ENCODE measurements at places on chromosomes 1 and 21.

- no peak for DNase-seq
These were observed 64.2 kb downstream of the SLX9 start for GRCh38 chr21:45004059-45004422.

GRCh38 chr1:30929944-30930525 lies 21.5 kb upstream of the SDC3 start:
- DNase-seq, result no peak

- no peak for DNase-seq
These were observed 91.1 kb downstream of the SLC44A5 start for GRCh38 chr1:75519651-75520427.

GRCh38 chr1:159214149-159214760 lies 9.6 kb downstream of the ACKR1 start:
- peak; percentile 32 for DNase-seq

DNA sequence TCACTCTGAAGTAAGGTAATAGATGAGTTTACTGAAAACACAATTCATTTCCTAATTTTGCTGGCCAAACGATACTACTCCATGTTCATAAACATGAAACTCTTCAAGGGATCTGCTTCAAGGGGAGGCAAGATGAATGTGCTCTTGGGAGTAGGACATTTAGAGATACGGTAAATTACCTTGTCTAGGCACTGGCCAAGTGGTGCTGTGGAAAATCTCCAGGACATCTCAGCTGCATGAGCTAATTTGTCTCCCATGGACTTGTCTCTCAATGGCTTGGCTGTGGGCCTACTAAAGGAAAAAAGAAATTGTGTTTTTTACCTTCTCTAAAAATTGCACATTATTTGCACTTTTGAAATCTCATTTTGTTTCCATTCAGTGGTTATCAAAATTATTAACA lies 780.6 kb downstream of the LTN1 start:
- DNase-seq, result no peak

GRCh38 chr1:66282891-66283621 lies 250.9 kb upstream of the SGIP1 start:
- DNase-seq, result peak; percentile 53

GRCh38 chr1:89763649-89763986 lies 57.2 kb upstream of the LRRC8D start:
- no peak for DNase-seq

DNA sequence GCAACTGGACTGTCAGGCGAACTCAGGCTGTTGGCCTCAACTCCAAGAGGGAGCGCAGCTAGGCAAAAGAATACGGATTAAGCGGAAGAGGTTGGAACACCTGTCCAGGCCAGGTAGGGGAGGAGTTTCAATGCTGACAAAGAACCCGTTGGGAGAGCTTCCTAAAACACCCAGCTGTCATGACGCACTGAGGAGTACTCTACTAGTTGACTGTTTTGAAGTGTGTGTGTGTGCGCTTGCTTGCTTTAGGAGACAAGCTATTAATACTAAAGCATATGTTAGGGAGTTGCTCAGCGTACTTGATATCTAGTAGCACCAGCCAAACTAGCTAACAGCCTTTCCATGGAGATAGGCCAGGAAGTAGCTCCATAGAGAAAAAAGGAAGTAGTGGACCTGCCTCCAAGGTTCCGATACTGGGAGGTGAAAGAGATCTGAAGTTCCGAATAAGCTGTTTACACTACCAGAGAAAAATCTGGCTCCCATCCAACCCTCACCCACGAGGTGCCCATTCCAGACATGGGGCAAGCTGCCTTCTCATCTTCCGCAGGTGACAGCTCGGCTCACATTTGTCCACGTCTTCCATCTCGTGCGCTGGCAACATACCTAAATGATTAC lies 974 bp upstream of the FNBP1L start:
- DNase-seq, result no peak

DNA sequence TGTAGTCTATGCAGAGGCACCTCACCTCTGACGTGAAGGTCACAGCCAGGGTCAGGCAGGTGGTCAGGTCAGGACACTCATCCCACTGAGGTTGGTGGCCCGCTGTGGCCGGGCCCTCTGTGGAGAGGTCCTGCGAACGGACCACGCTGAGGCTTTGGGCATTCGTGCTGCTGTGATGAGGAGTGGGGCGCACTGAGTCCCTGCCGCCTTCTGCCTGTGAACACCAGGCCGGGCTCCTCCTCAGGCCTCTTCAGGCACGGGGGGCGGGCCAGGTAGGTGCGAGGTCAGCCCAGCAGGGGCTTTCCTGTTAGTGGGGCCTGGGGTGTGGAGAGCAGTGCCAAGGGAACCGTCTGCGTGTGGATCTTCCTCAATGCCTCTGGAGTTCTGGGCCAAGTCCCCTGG lies 39.0 kb downstream of the COQ8A start:
- no peak for DNase-seq

- DNase-seq, result no peak
These were observed 4.9 kb upstream of the OPRD1 start for GRCh38 chr1:28807046-28807445.

DNA sequence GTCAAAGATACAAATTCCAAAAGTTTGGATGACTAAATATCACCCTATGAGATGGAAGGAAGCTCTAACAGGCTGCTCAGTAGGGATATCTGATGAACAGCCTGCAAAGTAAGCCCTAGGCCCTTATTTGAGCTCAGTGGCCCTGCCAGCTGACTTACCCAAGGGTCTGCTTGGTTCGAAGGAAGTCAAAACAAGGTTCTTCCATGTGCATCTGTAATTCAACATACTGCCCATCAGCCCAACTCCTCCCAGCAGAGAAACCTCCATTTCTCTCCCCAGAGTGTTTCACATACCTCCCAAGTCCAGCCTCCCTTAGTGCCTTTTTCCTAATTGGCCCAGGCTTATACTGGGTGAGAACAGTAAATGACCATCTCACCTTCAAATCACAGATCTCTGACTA lies 86.6 kb downstream of the NRDC start:
- no peak for DNase-seq

- DNase-seq, result no peak
These were observed 23.7 kb downstream of the FAF1 start for GRCh38 chr1:50936321-50936720.

DNA sequence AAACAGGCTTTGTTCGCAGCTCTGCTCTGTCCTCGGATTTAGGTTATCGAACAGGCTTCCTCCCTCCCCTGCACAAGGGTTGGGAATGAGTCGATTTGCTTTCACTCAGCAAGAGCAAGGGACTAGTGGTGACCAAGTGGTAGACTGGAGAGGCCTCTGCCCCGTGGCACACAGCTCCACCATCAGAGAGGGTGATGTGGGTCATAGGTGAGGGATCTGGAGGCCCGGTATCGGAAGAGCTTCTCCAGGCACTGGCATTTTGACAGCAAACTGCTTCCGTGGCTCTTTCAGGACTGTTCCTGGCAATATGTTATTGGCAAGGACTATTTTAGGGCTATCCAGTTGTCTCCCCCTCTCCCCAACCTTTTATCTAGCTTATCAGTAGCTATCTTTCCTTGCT lies 3.1 kb upstream of the ELF3 start:
- DNase-seq, result no peak

GRCh38 chr21:33403786-33404585 lies 773 bp downstream of the IFNGR2 start:
- peak; percentile 61 for DNase-seq

DNA sequence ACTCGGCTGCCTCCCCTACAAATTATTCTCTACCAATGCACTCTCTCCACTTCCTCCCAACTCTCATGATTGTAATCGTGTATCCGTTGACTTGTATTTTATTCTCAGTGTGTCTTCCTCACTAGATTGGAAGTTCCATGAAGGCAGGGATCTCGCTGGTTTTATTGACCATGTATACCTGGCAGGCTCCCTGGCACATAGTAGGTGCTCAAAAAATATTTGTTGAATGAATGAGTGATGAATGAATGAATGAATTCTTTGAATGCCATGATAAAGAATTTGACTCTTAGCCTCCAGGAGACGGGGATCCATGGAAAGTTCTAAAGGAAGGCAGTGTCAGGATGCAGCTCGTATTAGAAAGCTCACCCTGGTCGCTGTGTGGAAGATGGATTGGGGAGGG lies 28.8 kb upstream of the WASF2 start:
- no peak for DNase-seq

- peak; percentile 47 for DNase-seq
These were observed 4.4 kb downstream of the TGFB2 start for GRCh38 chr1:218349348-218350034.

- no peak for DNase-seq
These were observed 201.6 kb upstream of the NEGR1 start for GRCh38 chr1:72483846-72484357.

DNA sequence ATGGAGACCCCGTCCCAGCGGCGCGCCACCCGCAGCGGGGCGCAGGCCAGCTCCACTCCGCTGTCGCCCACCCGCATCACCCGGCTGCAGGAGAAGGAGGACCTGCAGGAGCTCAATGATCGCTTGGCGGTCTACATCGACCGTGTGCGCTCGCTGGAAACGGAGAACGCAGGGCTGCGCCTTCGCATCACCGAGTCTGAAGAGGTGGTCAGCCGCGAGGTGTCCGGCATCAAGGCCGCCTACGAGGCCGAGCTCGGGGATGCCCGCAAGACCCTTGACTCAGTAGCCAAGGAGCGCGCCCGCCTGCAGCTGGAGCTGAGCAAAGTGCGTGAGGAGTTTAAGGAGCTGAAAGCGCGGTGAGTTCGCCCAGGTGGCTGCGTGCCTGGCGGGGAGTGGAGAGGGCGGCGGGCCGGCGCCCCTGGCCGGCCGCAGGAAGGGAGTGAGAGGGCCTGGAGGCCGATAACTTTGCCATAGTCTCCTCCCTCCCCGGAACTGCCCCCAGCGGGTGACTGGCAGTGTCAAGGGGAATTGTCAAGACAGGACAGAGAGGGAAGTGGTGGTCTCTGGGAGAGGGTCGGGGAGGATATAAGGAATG lies 505 bp downstream of the LMNA start:
- DNase-seq, result no peak

DNA sequence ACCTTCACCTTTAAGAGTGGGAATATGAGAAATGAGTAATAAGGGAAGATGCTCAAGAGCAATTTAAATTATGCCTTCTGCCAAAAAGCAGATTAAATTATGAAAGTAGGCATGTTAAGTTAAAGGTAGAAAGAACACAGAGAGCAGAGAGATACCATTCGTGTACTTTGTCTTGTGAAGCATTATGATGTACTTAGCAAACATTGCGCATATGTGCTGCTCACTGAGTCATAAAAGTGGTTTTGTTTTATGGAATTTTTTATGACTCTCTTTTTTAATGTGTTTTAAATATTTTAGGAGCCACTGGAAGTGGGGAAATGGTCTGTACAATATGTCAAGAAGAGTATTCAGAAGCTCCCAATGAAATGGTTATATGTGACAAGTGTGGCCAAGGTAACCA lies 35.3 kb downstream of the MTF2 start:
- DNase-seq, result peak; percentile 13

DNA sequence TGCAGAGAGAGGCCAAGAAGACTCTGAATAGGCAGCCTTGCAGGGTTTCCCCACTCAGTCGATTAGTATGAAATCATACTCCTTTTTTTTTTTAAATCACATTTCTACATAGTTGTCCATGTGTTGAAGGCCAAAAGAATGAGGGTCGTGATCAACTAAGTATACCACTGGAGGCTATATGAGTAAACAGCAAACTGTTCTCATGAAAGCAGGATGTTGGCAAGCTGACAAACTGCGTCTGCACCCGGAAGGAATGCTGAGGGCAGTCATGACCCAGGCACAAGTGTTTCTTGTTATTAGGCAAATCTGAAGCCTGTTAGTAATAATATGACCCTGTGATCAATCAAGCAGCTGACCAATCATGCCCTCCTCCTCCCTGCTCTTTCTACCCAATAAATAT lies 213.2 kb downstream of the USH2A start:
- peak; percentile 24 for DNase-seq

- DNase-seq, result no peak
These were observed 1173.4 kb downstream of the AMY1C start for GRCh38 chr1:104923075-104923474.

GRCh38 chr1:61378494-61379180 lies 296.3 kb downstream of the NFIA start:
- no peak for DNase-seq

GRCh38 chr1:173413271-173413707 lies 63.8 kb upstream of the PRDX6 start:
- DNase-seq, result no peak

DNA sequence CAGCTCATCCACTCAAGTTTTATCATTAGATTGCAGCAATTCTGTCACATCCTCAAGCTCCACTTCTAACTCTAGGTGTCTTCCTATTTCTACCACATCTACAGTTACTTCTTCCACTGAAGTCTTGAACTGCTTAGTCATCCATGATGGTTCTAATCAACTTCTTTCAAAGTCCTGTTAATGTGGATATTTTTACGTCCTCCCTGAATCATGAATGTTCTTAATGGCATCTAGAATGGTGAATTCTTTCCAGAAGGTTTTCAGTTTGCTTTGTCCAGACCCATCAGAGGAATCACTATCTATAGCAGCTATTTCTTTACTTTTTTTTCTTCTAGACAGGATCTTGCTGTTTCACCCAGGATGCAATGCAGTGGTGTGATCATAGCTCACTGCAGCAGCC lies 78.0 kb upstream of the RNPC3 start:
- DNase-seq, result peak; percentile 17

- no peak for DNase-seq
These were observed 263.7 kb upstream of the SGIP1 start for GRCh38 chr1:66270119-66270812.

DNA sequence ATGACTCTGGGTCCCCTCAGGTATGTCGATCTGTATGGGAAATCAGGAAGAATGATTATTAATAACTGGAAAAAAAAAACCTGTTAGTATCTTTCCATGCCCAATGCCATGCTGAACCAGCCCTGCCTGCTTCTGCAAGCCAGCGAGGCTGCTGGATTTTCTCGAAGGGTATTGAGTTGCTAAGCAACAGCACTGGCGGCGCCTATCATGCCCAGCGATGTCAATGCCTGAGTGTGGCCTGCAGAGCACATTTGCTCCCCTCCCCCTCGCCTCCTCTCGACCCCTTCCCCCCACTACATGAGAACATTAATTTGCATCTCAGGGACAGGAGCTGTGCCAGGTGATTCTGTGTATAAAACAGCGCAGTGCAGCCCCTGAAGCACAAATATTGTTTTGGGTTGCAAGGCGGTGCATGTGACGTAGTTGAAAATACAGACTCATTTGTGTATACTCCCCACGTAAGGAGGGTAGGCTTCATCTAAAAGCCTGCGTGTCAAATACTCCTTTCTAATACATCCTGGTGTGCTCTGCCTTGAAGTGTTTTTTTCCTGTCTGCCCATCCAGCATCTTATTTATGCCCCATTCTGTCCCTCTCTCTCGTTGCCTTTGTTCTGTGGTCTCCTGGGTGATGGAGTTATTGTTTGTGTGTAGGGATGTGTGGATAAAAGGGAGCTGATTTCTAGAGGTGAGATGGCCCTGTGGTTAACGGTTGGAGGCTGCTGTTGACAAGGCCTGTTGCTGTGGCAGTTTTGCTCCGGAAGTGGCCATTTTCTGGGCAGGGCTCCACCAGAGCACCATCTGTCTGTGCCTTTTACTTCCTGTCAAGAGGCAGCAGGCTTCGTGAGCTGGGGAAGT lies 32.7 kb upstream of the ATP5PO start:
- DNase-seq, result peak; percentile 36

GRCh38 chr1:157135070-157135469 lies 3.1 kb downstream of the ETV3 start:
- DNase-seq, result no peak

All from fibroblast of skin of back (primary cell).